NCI-H460 (cell line): ENCODE measurements at places on chromosomes 12 and 14. TPM values are rescaled to one million over a fixed set of nuclear protein-coding genes. Genes with fewer than 3 reads are reported as not detected.

The ZNF891 gene
- total RNA-seq, result 2.5 and 3.6 TPM in 2 replicates

The BBOF1 gene
- total RNA-seq, result 1.7 and 2.8 TPM in 2 replicates

The MORN3 gene
- total RNA-seq, result 0.12 and 0.15 TPM in 2 replicates

The SLC7A8 gene
- 1.0 and 1.1 TPM in 2 replicates for total RNA-seq

The TOMM20L gene
- total RNA-seq, result not detected in 2 replicates

The UTP20 gene
- 30.8 and 31.7 TPM in 2 replicates for total RNA-seq

DNA sequence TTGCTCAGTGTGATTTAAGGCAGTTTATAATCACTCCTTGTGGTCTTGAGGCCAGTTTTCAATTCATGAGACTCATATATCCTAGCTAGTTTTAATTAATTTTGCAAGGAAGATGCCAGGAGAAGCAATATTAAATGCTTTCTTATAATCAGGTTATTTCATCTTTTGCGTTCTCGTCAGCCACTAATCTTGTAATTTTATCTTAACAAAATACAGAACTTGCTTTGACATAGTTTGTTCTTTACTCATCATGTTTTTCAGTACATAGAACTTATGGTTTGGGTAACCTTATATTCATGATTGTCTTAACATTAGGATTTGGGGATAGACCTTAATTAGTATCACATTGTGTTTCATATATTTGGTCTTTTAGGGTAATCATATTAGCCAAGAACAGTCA lies 76.0 kb downstream of the LIN52 start:
- DNase-seq, result no peak

DNA sequence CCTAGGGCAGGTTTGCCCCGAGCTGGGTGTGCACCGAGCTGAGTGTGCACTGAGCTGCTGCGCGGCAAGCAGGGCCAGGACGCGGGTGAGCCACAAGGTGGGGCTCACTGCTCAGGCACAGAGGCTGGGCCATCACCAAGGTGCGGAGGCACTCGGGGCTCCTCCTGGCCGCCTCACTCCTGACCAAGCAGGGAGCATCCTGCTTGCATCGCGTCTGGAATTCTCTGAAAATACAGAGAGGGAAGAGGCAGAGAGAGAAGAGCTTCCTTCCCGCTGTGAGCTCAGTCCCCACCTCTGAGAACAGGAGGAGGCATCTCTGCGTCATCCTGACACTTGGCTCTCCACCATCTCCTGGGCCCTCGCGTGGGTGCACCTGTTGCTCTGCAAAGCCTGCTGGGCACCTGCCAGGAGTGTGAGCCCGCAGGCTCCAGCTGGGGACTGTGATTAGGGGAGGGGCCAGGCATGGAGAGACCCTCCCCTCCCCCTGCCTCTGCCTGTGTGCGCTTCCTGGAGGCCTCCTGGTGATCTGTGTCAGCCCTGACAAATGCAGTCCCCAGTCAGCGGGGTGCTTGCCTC lies 116.3 kb downstream of the GLT1D1 start:
- DNase-seq, result no peak

GRCh38 chr12:23099604-23100003 lies 474.6 kb downstream of the ETNK1 start:
- DNase-seq, result no peak
